ENCODE measurements at places on chromosomes 5 and 9.

GRCh38 chr9:135498381-135499126 lies 1.9 kb upstream of the MRPS2 start:
- DNase-seq, result no peak

GRCh38 chr5:149795360-149795759 lies 65.2 kb downstream of the PPARGC1B start:
- DNase-seq, result no peak

DNA sequence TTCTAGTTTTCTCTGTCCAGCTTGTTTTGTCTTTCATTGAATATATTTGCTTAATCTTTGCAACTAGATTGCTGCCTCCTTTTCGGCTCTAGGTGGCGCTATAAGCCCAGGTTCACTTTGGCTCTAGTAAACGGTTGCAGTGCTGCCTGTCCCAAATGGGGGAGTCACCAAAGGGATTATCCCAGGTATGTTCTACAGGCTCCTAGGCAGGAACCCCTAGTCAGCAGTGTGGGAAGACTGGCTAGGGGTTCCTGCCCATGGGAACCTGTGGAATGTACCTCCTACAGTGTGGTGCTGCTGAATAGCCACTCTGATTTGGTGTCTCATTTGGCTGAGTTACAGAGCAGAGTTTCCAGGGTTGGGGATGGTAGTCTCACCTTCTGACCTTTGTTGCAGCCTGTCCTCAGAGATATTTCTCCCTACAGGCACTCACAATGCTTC lies 85.2 kb downstream of the ARSB start:
- DNase-seq, result no peak

DNA sequence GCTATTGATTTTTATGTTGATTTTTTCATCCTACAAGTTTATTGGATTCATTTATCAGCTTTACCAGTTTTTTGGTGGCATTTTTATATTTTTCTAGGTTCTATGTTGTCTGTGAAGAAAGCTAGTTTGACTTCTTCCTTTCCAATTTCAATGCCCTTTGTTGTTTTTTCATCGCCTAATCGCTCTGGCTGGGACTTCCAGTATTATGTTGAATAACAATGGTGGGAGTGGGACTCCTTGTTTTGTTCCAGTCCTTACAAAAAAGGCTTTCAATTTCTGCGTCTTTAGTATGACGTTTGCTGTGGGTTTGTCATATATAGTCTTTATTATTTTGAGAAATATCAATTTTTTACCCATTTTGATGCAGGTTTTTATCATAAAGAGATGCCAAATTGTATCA lies 175.6 kb upstream of the CCNH start:
- no peak for DNase-seq

DNA sequence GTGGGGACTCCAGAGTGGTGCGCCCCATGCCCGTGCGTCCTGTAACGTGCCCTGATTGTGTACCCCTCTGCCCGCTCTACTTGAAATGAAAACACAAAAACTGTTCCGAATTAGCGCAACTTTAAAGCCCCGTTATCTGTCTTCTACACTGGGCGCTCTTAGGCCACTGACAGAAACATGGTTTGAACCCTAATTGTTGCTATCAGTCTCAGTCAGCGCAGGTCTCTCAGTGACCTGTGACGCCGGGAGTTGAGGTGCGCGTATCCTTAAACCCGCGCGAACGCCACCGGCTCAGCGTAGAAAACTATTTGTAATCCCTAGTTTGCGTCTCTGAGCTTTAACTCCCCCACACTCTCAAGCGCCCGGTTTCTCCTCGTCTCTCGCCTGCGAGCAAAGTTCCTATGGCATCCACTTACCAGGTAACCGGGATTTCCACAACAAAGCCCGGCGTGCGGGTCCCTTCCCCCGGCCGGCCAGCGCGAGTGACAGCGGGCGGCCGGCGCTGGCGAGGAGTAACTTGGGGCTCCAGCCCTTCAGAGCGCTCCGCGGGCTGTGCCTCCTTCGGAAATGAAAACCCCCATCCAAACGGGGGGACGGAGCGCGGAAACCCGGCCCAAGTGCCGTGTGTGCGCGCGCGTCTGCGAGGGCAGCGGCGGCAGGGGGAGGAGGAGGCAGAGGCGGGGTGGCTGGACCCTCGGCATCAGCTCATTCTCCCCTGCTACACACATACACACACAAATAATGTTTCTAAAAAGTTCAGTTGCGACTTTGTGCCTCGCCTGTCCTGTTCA lies 668 bp downstream of the GLIS3 start:
- DNase-seq, result peak; percentile 44
